Mesenteric fat pad (tissue), 1 donor: ENCODE measurements at places on chromosomes 2 and 18. TPM values are rescaled to one million over a fixed set of nuclear protein-coding genes. Genes with fewer than 3 reads are reported as not detected.

- no peak for DNase-seq
These were observed 343.2 kb upstream of the VRK2 start for GRCh38 chr2:57703407-57703806.

DNA sequence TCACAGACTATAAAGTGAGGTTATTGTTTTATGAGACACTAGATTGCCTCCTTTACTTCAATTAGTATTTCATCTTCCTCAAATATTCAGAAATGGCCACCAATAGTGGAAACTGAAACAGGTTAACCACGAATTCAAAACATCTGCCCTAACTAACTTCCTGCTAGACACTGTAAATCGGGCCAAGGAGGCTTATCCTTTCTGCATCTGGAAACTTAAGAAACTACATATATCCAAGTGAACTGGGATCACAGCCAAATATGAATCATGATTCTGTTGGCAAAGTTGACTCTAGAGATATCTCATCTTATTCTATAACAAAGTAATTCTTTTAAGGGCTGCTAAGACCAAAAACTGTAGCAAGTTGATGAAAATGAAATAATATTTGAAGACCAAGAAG lies 136.6 kb upstream of the ZC3H15 start:
- DNase-seq = no peak

Gene MC5R
- total RNA-seq = not detected

Gene ZNF385B
- total RNA-seq = 0.39 TPM

Gene DLX2
- total RNA-seq = not detected

Gene CROCC2
- total RNA-seq = not detected

DNA sequence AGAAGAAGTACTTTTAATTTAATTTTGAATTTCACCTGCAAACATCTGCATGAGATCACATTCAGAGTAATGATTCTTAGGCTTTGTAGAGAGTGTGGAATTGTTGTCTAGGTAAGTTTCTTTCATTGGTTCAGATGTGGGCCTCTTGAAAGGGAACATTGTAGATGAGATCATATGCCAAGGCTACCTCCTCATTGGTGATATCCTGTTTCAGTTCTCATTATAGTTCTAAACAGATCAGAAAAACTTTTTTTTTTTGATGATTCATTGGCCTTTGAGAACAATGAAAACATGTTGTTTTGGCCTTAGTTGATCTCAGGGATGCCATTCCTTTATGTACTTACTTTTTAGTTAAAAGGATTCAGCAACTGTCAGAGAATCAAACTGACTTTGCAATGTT lies 44.5 kb downstream of the EML6 start:
- no peak for DNase-seq

DNA sequence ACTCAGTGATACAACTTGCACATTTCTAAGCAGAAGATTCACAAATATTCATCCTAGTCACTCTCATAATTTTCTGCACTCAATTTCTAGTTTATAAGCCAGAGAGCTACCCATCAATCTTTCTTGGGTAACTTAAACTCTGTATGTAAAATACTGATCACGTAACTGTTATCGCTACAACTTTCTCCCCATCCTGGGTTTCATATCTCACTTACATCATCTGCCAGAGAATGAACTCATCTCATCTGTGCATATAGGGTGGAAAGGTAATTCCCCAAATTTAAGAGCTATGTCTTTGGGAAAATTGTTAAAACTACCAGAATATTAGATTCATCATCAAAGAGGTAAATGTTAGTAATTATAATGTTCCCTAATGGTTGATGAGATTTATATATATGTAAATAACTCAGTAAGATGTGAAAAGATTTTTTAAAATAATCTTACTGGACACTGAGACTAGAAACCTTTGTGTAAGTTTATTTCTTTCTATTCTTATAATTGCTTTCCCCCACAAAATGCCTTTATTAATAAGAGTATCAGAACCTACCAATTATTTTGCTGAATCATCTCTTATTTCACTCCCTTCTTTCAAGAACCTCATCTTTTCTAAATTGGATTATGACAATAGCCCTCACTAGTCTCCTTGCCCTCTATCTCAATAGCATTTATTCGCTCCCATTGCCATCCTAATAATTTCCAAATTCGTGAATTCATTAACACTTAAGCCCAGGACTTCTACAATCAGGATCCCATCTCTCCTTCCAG lies 729.0 kb downstream of the EPHA4 start:
- no peak for DNase-seq

DNA sequence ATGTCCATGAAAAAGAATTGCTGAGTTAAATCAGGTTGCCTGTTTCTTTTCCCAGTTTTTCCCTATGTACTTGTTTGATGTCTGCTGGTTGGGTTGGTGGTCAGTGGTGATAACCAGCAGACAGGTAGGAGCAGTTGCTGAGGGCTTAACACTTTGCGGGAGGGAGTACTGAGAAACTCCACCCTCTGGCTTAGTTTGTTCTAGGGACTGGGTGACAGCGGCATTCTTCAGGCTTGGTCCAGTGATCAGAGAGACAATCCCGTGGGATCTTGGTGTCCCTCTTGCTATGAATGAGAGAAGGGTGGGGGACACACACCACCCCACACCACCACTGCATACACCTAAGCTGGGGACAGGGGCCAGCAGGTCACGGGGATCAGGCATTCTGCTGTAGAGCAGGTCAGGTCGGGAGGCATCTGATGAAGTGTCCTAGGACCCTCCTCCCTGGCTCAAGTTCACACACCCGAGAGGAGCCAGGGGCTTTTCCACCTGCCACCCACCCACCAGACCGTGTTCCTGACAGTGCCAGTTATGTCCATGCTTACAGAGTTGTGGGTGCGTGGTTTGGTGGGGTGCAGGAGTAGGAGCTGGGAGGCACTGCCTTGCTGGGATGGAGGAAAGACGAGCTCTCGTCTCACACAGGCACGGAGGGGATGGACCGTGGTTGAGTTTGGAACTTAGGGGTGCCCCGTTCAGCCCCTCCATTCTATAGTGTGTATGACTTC lies 21.3 kb upstream of the ALLC start:
- DNase-seq = peak; percentile 33

DNA sequence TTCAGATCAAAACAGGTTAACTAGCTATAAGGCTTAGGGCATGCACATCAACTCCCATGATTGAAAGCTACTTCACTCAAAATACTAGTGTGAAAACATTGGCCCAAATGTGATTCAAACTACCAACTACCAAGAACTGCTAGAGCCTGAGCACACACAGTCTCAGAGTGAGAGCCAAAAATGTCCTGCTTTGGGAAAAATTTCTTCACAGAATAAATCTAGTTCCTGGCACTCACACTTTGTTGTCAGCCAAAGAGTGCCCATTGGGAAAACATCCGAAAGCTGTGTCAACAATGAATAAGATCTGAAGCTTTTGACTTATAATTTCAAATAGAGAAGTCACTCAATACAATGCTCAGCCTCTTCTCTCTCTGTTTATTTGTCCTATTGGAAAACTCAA lies 182.7 kb downstream of the LRATD1 start:
- no peak for DNase-seq

Gene SF3B1
- 206 TPM for total RNA-seq

GRCh38 chr2:242011516-242011915 lies 142.0 kb downstream of the RTP5 start:
- DNase-seq = peak; percentile 60

DNA sequence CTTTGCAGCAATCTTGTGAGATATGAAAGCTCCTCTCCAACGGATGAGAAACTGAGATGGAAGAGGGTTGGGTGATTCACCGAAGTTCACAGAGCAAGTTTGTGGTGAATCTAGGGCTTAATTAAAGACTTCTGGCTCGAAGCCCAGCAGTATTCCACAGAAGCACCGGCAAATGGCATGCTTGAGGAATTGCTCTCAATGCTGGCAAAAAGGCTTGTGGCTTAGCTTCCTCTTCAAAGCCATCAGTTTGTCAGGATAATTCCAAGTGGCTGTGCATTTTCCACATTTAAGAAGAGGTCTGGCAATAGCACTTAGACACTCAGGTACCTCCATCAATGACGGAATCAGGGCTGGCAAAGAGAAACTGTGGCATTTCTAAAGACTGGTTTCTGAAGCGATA lies 98.7 kb upstream of the SLC66A3 start:
- DNase-seq = no peak

DNA sequence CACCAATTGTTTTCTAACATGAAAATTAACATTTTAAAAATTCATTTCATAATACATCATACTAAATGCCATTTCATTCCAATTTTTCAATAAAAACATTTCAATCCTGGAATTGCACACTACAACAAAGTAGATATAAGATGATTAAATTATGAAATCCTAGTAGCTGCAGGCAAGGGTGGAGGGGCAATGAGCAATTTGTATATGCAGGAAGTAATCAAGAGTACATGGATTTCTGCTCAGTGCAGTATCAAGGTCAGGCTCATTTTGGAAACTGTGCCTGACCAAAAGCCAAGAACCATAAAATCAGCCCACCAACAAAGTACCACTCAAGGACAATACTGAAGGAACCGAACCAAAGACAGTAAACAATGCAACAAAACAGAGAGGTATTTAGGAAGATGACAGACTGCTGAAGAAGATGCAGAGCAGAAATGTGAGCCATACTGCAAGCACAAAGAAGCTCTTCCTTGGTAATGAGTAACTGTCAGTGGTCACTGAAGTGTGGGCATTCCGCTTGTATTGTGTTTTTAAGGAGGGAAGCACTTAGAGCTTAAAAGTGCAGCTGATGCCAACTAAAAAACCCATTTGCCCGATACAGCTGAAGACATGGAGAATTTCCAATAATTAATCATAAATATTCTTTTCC lies 34.5 kb upstream of the DSEL start:
- DNase-seq = no peak

GRCh38 chr2:104434318-104434792 lies 419.6 kb upstream of the POU3F3 start:
- no peak for DNase-seq

DNA sequence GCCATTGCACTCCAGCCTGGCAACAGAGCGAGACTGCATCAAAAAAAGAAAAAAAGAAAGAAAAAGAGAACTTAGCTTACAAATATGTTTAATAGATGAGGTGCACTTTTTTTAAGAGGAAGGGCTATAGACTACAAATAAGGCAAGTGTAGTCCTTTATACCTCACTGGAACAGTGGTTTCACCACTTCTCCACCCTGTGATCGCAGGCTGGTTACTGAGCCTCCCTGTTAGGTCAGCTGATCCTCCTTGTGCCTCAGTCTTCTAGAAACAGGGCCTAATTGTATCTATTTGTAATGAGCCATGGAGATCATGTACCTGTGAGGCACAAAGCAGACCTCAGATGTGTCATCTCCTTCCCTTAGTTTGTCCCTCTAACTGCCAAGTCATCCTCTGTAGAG lies 4.5 kb downstream of the CXCR2 start:
- DNase-seq = no peak

Gene GAD1
- not detected for total RNA-seq

GRCh38 chr2:185998562-185999070 lies 260.0 kb downstream of the FSIP2 start:
- no peak for DNase-seq

Gene RSAD2
- total RNA-seq = 5.2 TPM

DNA sequence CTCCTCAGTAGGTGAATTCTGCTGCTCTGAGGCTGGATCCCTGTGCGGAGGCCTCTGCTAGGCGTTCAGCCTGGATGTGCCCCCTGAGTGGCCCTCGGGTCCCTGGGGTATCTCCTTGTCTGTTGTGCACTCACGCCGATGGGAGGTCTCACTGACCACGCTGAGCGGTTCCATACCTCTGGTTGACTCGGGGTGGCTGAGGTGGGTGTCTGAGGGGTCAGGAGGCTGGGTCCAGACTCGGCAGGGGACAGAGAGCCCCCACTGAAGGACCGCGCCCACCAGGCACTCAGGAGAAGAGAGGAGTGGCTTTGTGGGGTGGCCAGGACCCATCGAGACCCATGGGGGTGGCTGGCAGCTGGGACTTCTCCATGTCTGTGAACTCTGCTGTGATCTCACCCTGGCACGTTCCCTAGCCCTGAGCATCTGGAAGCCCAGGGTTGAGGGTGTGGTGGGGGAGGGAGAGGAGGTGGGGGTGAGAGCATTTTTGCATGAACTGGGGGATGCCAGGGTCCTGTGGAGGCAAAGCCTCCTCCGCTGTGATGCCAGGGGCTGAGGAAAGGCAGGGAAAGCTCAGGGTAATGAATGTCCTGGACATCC lies 53.7 kb downstream of the TWIST2 start:
- no peak for DNase-seq

Gene ZAP70
- total RNA-seq = 1.3 TPM

Gene PNKD
- 51.5 TPM for total RNA-seq

- no peak for DNase-seq
These were observed 225.7 kb upstream of the FOSL2 start for GRCh38 chr2:28166956-28167355.
